ENCODE measurements at places on chromosomes 4 and X.
A peak's percentile ranks its signal among the peaks of the same experiment; 100 is the strongest.

GRCh38 chr4:253936-254756 is 51.1 kb downstream of the ZNF732 start:
- no peak for DNase-seq

- no peak for DNase-seq
Measured at GRCh38 chrX:68708503-68709290, 61.2 kb downstream of the STARD8 start.

DNA sequence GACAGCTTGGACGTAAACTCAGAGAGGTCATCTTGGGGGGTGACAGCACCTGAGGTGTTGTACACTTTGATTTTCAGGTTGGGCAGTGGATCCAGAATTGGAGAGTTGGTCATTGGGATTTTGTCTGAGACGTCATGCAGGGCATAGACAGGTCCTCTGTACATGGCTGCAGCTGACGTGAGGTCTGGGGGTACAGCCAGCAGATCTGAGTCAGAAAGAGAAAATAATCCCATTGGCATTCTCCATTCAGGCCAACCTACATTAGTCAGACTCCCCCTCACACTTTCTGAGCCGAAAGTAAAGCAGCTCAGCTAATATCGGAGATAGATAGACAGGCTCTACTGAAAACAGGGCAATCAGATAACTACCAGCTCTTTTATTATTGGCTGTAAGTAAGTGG is 329.7 kb downstream of the UNC5C start:
- DNase-seq, result peak; percentile 3

DNA sequence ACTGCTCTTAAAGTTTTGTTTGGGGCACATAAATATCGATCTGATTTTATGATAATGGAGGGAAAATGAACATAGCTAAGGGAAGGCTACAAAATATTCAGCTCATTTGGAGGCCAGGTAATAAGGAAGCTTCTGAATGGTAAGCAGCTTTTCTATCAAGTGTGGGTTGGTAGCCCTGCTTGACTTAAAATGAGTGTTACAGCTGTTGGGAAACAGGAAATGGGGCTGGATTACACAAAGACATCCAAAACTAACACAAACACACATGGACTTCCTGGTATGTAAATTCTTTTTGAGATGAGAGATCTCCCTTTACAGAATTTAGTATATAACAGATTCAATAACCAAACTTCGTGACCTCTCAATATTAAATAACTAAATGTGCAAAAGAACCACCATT is 58.0 kb downstream of the FGF16 start:
- no peak for DNase-seq

GRCh38 chr4:76690011-76690905 is 207.7 kb downstream of the SOWAHB start:
- no peak for DNase-seq

- no peak for DNase-seq
Measured at GRCh38 chr4:35950442-35950841, 293.9 kb downstream of the ARAP2 start.

DNA sequence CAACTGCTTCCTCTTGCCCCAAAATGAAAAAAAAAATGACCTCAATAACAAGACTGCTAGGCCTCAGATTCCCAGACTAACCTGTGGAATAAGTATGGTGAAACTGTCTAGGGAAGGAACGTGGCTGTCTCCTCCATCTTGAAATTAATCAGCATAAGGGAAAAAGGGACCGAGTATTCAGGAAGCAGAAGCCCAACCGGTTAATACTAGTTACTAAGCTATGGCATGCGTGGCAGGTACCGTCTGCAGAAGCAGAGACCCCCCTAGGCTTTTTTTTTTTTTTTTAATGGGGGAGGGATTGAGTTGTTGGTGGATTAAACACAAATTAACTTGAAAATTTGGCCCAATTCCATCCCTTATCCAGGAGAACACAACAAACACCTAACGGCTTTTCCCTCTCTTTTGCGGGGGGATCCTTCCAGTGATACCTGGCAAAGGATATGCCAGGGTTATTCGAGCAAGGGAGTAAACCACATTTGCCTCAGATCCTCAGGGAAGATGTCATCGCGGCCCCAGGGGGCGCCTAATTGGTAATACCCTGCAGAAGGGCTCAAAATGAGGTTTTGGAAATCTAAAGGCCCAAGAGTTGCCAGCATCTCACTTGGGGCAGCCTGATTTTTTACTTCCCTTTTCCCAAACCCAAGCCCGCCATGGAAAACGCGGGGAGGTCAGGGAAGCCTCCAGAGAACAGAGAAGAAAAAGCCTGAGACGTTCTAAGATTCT is 893 bp downstream of the RLIM start:
- DNase-seq, result no peak

- no peak for DNase-seq
Measured at GRCh38 chrX:41857670-41858069, 65.7 kb downstream of the CASK start.

DNA sequence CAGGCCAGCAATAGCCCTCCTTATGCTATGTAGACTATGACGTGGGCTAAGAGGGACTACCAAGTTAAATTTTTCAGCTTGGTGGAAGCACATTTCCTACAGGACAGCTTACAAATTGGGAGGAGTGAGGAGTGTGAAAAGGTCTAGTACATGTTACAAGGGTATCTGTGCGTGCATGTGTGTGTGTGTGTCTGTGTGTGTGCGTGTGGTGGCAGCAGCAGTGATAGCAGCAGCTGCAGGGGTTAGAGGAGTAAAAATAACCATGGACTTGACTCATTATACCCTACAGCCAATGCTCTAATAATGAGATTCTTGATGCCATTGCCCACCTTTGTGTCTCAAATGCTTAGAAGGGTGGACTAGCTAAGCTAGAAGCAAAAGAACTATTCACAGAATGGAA is 88.6 kb downstream of the SLC9A7 start:
- DNase-seq, result no peak

GRCh38 chr4:126906466-126906865 is 726.3 kb upstream of the INTU start:
- no peak for DNase-seq
